Activated T-cell treated with anti-CD3 and anti-CD28 coated beads for 24 hours (primary cell): ENCODE measurements at places on chromosomes 6 and 20.

GRCh38 chr6:17169711-17170110 is 67.9 kb downstream of the STMND1 start:
- DNase-seq: no peak

GRCh38 chr20:62946918-62947317 is 5.6 kb upstream of the SLC17A9 start:
- DNase-seq: no peak

GRCh38 chr6:48068278-48069251 is 42.4 kb downstream of the PTCHD4 start:
- no peak for DNase-seq

- DNase-seq: no peak
Measured at GRCh38 chr6:155212616-155213380, 51.0 kb upstream of the CLDN20 start.
